ENCODE measurements at places on chromosomes 4 and X.
A peak's percentile ranks its signal among the peaks of the same experiment; 100 is the strongest.

- DNase-seq: no peak
Observed at GRCh38 chrX:40300286-40300890, 202.6 kb upstream of the BCOR start.

GRCh38 chrX:76931518-76931917 is 504.0 kb downstream of the MAGEE1 start:
- no peak for DNase-seq

GRCh38 chrX:36443007-36443406 is 523.5 kb downstream of the CFAP47 start:
- no peak for DNase-seq

GRCh38 chr4:53023677-53024299 is 161.7 kb downstream of the RASL11B start:
- DNase-seq: no peak

- peak; percentile 17 for DNase-seq
Observed at GRCh38 chr4:39044956-39045826, 13.0 kb upstream of the TMEM156 start.

GRCh38 chr4:121073004-121073435 is 685 bp upstream of the NDNF start:
- DNase-seq: no peak

DNA sequence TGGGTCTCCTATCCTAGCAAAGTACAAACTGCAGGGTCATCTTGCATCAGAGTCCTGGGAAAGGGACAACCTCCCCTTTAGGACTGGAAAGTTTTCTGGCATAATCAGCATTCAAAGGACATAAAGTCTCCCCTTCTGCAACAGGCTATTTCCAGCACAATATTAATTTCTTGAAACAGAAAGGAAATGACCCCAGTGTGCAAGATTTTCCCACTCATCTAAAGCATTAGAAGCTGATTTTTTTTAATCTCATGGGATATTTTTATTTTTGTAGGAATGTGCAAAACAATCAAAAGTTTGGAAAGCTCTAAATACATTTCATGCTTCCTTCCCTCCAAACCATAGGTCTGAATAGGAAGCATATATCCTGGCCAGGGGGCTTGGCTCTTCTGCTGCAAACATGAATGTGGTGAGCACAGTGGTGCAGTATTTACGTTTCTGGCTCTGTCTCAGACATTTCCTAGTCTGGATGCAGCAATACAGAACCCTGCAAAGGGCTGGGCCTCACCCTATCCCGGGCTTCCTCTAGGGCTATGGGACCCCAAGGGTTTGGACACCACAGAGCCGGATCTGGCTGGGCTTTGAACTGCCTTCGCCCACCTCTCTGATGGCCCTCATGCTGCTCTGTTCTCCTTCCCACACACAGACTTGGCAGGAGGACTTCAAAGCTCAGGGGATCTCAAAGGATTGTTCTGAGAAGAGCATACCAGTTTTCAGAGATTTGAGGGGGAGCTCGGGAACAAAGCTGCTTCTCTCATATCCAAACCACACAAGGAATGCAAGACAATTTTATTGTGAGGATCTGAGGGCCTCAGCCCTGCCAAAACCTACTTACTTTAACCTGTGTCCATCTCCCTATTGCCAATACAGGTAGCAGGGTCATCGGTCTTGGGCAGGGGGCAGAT is 64.9 kb downstream of the POLR2B start:
- peak; percentile 90 for DNase-seq

GRCh38 chrX:70301716-70302115 is 11.8 kb downstream of the KIF4A start:
- DNase-seq: peak; percentile 51

- no peak for DNase-seq
Observed at GRCh38 chrX:11462648-11463047, 169.4 kb downstream of the AMELX start.

DNA sequence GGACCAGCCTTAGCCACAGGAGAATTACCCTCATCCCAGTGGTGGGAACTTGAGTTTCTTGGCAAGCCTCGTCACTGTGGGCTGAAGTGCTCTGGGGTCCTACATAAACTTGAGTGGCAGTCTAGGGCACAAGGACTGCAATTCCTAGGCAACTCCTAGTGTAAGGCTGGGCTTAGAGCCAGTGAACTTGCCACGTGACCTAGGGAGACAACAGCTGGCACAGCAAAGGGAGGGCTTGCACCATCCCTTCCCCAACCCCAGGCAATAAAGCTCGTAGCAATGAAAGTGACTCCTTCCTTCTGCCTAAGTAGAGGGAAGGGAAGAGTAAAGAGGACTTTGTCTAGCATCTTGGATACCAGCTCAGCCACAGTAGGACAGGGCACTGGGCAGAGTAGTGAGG is 81.8 kb downstream of the TEX11 start:
- DNase-seq: no peak

DNA sequence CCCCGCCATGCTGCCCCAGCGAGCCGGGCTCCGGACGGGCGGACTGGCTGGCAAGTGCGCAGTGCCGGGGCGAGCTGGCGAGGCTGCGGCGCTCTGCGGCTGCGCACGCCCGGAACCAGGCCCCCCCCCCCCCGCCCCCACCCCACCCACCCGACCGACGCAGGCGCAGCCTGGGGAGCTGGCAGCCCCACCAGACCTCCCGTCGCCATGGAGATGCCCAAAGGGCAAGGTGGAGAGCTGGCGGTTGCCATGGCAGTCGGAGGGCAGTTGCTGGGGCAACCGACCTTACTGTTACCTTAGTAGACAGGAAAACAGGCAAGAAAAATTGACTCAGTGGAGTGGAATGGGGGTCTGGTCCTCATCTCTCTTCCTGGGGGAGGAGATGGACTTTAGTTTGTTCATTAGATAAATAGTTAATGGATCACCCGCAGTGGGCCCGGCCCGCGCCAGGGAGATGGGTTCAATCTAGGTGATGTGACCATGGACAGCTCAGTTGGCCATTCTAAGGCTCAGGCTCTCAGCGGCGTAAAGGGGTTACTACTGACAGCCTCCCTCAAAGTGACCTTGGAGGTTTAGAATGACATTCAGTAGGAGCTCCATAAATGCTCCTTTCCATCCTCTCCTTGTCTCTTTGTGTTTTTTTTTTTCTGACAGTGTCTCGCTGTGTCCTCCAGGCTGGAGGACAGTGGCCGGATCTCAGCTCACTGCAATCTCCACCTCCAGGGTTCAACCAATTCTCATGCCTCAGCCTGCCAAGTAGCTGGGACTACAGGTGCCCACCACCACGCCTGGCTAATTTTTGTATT is at the start of gene PCSK1N:
Gene PCSK1N, minus strand, starts transcription at position 87 of the 806 bp plus-strand sequence. Its CDS starts 78 bp downstream, at position 9.
- no peak for DNase-seq

All from fibroblast of gingiva (primary cell).